ENCODE measurements at places on chromosomes 12 and 14. TPM values are rescaled to one million over a fixed set of nuclear protein-coding genes. Genes with fewer than 3 reads are reported as not detected.

The OR4K13 gene
- total RNA-seq = not detected

The CPM gene
- total RNA-seq = 5.8 TPM

The ARG2 gene
- 67.2 TPM for total RNA-seq

The KLRC1 gene
- not detected for total RNA-seq

GRCh38 chr12:122293081-122293480, 26.8 kb upstream of the VPS33A start:
- DNase-seq = no peak

- peak; percentile 97 for DNase-seq
These were observed at the start of gene ATN1 for GRCh38 chr12:6927379-6928021. Gene ATN1 (plus strand): TSS chr12:6927959. CDS start chr12:6934002, 6,043 bp downstream.

DNA sequence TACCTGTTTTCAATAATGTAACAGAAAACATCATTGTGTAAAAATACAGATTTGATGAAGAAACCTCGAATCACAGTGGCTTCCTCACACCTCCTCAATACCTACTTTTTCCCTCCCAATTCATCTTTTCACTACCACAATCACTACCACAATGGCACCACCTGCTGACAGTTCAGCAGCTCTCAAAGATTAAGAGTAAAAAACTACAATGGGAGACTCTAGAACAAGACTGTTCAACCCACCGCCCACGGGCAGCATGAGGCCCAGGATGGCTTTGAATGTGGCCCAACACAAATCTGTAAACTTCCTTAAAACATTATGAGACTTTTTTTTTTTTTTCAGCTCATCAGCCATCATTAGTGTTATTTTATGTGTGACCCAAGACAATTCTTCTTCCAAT, 15.2 kb downstream of the MED6 start:
- peak; percentile 25 for DNase-seq

GRCh38 chr14:92622311-92622710, 108.7 kb downstream of the RIN3 start:
- DNase-seq = no peak

GRCh38 chr12:754473-754820, 2.1 kb downstream of the WNK1 start:
- DNase-seq = no peak

DNA sequence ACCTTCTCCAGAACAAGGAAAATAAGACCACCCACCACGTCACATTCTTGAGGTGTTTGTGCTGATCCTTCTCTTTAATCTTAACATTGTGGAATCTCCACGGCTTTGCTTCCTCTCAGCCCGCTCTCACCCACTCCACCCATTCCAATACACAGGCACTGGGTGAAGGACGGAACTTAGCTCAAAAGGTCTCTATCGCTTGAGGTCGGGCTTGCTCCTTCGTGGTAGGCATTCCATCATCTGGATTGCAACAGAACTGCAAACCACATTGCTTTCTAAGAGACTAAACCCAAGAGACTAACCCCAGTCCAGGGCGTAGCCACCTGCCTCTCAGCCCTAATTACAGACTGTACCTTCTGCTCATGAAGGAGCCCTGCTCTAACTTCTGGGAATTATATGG, 24.0 kb upstream of the MDM2 start:
- peak; percentile 35 for DNase-seq

DNA sequence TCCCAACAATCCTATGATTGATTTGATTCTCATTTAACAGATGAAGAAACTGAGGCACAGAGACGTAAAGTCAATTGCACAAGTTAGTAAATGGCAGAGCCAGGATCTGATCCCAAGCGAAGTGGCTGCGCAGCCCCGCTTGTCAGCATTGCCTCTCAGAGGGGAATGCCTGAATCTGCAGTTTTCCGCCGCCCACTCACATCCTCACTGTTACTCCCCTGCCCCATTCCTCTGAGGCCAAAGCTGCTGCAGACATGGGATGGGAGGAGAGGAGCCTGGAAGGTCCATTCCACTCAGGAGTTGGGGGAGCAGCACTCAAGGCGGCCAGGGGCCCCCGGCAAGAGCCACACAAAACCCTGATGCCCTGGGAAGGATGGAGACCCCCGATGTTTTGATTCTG, 1.0 kb downstream of the NRIP2 start:
- no peak for DNase-seq

Data from GM23338 (cell line).